ENCODE measurements at places on chromosomes 2 and 18. TPM values are rescaled to one million over a fixed set of nuclear protein-coding genes. Genes with fewer than 3 reads are reported as not detected.

ASB18 gene
- total RNA-seq = 0.38 TPM

CCL20 gene
- 1.5 TPM for total RNA-seq

CCDC102B gene
- 1.6 TPM for total RNA-seq

NLRC4 gene
- 0.53 TPM for total RNA-seq

HS1BP3 gene
- 27.6 TPM for total RNA-seq

MDH1B gene
- not detected for total RNA-seq

IMP4 gene
- 145 TPM for total RNA-seq

EN1 gene
- not detected for total RNA-seq

MC4R gene
- under 0.01 TPM for total RNA-seq

TRIM54 gene
- not detected for total RNA-seq

TLX2 gene
- not detected for total RNA-seq

SCN3A gene
- total RNA-seq = not detected

HOXD13 gene
- total RNA-seq = not detected

MYL1 gene
- not detected for total RNA-seq

SLC16A14 gene
- total RNA-seq = 2.4 TPM

VIL1 gene
- not detected for total RNA-seq

CPLX4 gene
- total RNA-seq = not detected

TMSB10 gene
- total RNA-seq = 11,022 TPM

RESP18 gene
- not detected for total RNA-seq

SULT1C2 gene
- not detected for total RNA-seq

LOXL3 gene
- 0.13 TPM for total RNA-seq

FRZB gene
- 0.38 TPM for total RNA-seq

GALR1 gene
- not detected for total RNA-seq

IL1R1 gene
- total RNA-seq = 1.6 TPM

SLC11A1 gene
- total RNA-seq = 0.51 TPM

YES1 gene
- 165 TPM for total RNA-seq

SPEG gene
- 1.8 TPM for total RNA-seq

RGPD4 gene
- not detected for total RNA-seq

SPHKAP gene
- total RNA-seq = not detected

IDH1 gene
- total RNA-seq = 451 TPM

RAB27B gene
- 65.5 TPM for total RNA-seq

CRYGD gene
- total RNA-seq = not detected

GPR17 gene
- total RNA-seq = not detected

BOLL gene
- total RNA-seq = not detected

LIPG gene
- total RNA-seq = 9.5 TPM

RBM45 gene
- 13.7 TPM for total RNA-seq

SERPINB12 gene
- total RNA-seq = 1.4 TPM

MOCOS gene
- 37.0 TPM for total RNA-seq

IL36G gene
- not detected for total RNA-seq

GALNT14 gene
- total RNA-seq = 12.4 TPM

NAT8 gene
- total RNA-seq = not detected

ECEL1 gene
- not detected for total RNA-seq

HNMT gene
- 1.1 TPM for total RNA-seq

KCNE4 gene
- total RNA-seq = 0.26 TPM

LOXHD1 gene
- total RNA-seq = not detected

SLC38A11 gene
- not detected for total RNA-seq

ERFE gene
- total RNA-seq = 4.2 TPM

Data from bronchial epithelial cell (primary cell).